CD4-positive, alpha-beta T cell treated with Interleukin-2 at 100 ng/mL for 4 hours (primary cell): ENCODE measurements at places on chromosomes 12 and 14.

GRCh38 chr14:72649603-72650227, 244.2 kb downstream of the DPF3 start:
- no peak for DNase-seq

DNA sequence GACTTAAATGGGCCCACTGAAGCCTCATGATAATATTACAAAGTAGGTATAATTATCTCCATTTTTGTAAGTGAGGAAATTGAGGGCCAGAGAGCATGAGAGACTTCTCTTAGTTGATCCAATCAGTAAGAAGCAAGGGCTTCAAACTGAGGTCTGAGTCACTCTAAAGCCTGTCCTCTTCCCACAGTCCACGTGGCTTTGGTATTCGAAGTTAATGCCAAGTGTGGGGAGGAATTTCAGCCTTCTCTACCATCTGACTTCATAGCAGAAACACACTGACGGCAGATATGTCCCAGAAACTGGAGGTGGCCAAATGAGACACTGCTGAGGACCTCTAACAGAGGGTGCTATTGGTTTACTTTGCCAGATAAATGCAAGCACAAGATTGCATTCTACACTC, 114.4 kb upstream of the OVCH1 start:
- DNase-seq: no peak

- DNase-seq: peak; percentile 5
These were observed 188.5 kb downstream of the ALX1 start for GRCh38 chr12:85468356-85469157.

- no peak for DNase-seq
These were observed 61.8 kb downstream of the SLC38A4 start for GRCh38 chr12:46764005-46764404.

DNA sequence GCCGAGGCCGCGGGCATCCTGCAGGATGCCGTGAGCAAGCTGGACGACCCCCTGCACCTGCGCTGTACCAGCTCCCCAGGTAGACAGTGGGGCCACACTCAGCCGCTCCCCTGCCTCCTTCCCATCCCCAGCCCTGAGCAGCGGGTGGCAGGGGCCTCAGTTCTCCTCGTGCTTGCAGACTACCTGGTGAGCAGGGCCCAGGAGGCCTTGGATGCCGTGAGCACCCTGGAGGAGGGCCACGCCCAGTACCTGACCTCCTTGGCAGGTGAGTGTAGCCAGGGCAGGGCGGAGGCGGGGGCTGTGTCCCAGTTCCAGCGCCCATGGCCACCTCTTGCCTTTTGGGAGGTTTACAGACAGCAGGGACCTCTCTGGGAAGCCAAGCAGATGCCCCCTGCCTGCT, 22.9 kb downstream of the HIP1R start:
- DNase-seq: no peak

GRCh38 chr14:79332504-79333197, 878.7 kb downstream of the DIO2 start:
- no peak for DNase-seq

- peak; percentile 6 for DNase-seq
These were observed 1.3 kb upstream of the JDP2 start for GRCh38 chr14:75426332-75427125.

DNA sequence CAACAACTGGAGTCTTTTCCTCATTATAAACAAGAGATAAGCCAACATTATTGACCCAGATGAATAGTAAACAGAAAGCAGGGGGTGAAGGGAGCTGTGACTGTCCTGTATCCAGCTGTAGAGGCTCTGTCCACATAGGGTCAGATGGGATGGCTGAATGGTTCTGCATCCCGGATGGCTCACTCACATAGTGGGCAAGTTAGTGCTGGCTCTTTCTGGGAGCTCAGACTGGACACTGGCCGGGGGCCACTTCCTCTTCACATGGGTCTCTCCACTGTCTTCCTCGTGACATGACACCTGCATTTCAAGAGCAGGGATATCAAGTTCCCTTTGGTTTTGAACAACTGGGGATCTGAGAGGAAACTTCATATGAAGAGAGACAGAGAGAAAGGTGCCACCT, 969.6 kb upstream of the TMEM132C start:
- no peak for DNase-seq

DNA sequence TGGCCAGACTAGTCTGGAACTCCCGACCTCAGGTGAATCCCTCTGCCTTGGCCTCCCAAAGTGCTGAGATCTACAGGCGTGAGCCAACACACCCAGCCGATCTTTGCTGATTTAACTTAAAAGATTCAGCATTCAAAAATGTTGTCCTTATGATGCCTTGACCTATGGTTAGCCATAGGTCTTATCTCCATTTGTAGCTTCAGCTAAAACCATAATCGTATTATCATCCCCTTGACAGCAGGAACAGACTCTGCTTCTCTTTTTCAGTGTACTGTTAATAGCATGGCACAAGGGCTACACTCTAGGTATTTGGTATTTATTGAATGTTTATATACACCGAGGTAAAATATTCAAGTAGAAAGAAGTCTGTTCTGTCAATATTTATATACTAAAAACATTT, 15.3 kb downstream of the CCDC62 start:
- DNase-seq: no peak

DNA sequence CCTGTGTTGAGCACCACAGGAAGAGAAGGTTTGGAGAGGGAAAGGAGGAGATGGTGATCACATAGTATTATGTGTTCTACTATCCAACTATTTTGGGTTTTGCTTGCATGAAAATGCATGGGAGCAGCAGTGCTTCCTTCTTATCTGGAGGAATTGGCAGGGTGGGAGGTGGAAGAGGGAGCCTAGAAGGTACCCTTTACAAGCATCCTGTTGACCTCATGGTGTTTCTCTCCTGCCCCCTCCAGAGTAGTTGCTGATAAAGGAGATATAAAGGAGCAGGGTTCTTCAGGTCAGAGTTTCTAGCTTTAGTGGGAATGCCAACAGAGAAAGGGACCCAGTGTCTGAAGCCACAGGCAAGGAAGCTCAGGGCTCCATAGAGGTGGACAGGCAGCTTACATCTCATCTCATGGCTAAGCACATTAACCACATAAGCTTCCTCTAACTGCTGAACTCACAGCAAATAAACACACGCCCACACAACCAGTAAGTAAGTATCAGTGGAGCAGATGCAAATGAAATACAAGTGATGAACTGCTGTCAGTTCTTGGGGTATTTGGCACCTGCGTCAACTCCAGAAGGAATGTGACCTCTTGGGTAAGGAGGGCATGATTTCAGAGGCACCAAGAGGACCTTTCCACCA, 174.2 kb upstream of the SLC38A2 start:
- peak; percentile 18 for DNase-seq
